ENCODE measurements at places on chromosomes 12 and 14.

DNA sequence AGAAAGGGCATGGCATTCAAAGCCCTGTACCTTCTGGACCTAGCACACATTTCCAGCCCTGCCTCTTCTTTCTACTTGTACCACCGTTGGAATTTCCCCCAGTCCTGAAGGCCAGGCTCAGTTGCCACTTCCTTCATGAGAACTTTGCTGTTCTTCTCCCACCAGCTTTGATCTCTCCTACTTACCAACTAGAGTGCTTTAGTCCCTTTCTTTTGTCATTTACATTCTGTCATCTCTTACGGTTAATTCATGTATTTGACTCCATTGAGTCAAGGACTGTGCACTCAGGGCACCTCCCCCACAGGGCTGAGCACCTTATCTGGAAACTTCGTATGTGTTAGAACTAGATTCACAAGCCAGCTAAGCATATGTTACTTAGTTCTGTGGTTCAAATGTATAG lies 26.3 kb downstream of the BICDL1 start:
- no peak for DNase-seq

DNA sequence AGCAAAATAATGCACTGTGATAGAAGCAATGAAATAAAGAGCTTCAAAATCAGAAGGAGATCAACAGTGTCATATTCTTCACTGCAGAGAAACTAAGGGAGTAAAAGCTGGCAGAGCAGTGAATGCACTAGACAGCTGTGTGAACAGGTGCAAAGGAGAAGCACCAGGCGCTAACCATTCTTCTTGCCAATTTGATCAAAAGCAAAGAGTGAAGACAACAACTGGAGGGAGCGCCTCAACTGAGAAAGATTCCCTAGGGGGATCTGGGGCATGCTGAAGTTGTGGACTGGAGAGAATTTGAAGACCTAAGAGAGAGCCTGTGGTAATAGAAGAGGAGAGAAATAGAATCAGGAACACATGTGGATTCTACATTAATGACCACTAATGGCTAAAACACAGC lies 50.4 kb upstream of the OVCH1 start:
- no peak for DNase-seq

GRCh38 chr14:105499256-105500035 lies 8.4 kb downstream of the TEDC1 start:
- no peak for DNase-seq

- DNase-seq: no peak
Measured at GRCh38 chr14:35281341-35281740, 10.8 kb upstream of the PSMA6 start.

DNA sequence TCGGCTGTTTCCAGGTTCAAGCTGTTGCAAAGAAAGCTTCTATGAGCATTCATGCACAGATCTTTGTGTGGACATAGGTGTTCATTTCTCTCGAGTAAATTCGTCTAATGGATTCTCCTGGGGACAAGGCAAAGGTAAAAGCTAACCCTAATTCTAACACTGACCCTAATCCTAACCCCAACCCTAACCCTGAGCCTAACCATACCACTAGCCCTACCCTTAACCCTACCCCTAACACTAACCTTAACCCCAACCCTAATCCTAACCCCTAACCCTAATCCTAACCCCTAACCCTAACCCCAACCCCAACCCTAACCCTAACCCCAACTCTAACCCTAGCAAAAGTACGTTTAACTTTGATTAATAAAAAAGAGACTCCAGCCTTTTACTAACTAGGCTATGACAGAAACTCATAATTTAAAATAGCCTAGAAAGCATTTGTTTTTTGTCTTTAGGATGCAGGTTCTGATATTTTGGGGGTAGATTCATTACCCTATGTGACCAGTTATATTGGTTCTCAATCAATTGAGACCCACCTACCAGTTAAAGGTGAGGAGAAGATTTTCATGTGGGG lies 27.6 kb upstream of the RFLNA start:
- no peak for DNase-seq

GRCh38 chr12:13209436-13210235 lies 13.1 kb downstream of the EMP1 start:
- DNase-seq: no peak

GRCh38 chr14:36675581-36675980 lies 13.9 kb downstream of the PAX9 start:
- no peak for DNase-seq

- DNase-seq: no peak
Measured at GRCh38 chr14:91409928-91410718, 7.5 kb downstream of the CCDC88C start.

DNA sequence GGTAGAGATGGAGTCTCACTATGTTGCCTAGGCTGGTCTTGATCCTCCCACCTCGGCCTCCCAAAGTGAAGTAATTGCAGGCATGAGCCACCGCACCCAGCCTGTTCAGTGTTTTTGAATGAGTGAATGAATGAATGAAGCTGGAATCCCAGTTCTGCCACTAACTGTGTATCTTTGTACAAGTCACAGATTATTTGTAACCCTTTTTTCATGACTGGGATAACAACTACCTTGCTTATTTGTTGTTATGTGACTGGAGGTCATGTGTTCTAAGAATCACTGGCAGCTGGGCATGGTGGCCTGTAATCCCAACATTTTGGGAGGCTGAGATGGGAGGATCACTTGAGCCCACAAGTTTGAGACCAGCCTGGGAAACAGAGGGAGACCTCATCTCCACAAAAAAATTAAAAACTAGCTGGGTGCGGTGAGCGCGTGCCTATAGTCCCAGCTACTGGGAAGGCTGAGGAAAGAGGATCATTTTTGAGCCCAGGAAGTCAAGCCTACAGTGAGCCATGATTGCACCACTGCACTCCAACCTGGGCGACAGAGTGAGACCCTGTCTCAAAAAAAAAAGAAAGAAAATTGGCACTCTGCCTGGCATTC lies 13.3 kb upstream of the NUMB start:
- DNase-seq: no peak
